Endodermal cell (in vitro differentiated cells): ENCODE measurements at places on chromosomes 7 and 10. TPM values are rescaled to one million over a fixed set of nuclear protein-coding genes. Genes with fewer than 3 reads are reported as not detected.

DNA sequence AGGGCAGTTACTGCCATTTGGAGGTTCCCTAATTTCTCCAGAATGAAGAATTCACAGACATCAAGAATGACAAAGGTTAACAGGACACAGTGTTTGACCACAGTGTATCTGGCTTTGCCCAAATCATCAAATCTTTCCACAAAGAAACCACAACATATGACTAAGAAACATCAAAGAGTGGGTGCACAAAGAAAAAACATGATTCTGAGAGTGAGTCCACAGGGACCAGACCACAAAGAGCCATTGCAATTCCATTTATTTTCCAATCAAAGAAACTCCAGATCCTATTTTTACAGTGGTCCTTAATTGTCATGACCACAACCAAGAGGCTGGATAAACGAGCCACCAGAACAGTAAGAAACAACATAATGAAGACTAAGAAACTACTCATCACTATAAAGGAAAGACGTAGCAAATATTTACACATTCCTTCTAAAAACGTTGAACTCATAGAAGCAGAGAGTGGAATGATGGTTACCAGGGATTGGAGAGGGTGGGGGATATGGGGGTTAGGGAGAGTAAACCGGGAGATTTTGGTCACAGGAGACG, 286.5 kb downstream of the DOCK4 start:
- H3K4me3 ChIP-seq = no peak overlapping the region
- DNase-seq = no peak
- H3K4me1 ChIP-seq = no peaks in the 10 kb centered on the region

DNA sequence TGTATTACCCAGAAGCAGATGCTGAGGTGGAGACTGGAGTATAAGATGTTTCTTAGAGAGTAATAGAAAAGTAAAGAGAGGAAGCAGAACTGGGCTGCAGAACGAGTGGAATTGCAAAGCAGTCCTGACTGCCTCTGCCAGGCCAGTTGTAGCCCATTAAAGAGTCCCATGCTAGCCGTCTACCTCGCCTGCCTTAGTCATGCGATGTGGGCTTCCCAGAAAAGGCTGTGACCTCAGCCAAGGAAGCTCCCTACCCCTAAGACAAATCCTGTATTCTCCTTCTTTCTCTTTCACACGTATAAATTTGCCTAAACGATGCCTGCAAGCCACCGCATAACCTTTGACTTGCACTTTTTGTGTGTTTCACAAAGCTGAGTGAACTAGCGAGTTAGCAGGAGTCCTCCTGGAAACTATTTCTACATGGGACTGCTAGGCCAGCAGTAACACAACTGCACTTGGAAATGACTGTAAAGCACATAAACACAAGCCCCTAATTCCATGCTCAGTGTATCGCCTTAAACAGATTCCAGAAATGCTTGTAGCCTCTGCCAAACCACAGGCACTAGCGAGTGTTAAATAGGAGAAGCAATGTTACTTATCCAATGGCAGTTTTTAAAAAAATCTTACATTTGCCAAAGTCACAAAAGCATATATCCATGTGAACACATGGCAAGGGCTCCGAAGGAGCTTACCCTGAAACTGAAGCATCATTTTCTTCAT, 47.4 kb upstream of the GNAI1 start:
- H3K36me3 ChIP-seq = no peaks in the 10 kb centered on the region
- H3K4me3 ChIP-seq = no peak overlapping the region
- H3K27ac ChIP-seq = no peak overlapping the region
- DNase-seq = no peak
- no peaks in the 10 kb centered on the region for H3K27me3 ChIP-seq

- H3K27ac ChIP-seq = no peak overlapping the region
- no peak overlapping the region for H3K4me3 ChIP-seq
- H3K4me1 ChIP-seq = no peaks in the 10 kb centered on the region
- no peaks in the 10 kb centered on the region for H3K27me3 ChIP-seq
- peak; percentile 93 for DNase-seq
Measured at GRCh38 chr10:132938472-132939339, 3.7 kb downstream of the CFAP46 start.

- no peak for DNase-seq
- H3K36me3 ChIP-seq = no peaks in the 10 kb centered on the region
- no peak overlapping the region for H3K4me3 ChIP-seq
- H3K27me3 ChIP-seq = no peaks in the 10 kb centered on the region
- H3K27ac ChIP-seq = no peak overlapping the region
Measured at GRCh38 chr7:96040250-96040772, 268.0 kb downstream of the DYNC1I1 start.

- DNase-seq = peak; percentile 83
- no peaks in the 10 kb centered on the region for H3K4me1 ChIP-seq
- H3K4me3 ChIP-seq = no peak overlapping the region
- H3K27me3 ChIP-seq = no peaks in the 10 kb centered on the region
- H3K36me3 ChIP-seq = no peaks in the 10 kb centered on the region
- H3K27ac ChIP-seq = no peak overlapping the region
Measured at GRCh38 chr7:71846160-71846559, 566.0 kb downstream of the CALN1 start.

DNA sequence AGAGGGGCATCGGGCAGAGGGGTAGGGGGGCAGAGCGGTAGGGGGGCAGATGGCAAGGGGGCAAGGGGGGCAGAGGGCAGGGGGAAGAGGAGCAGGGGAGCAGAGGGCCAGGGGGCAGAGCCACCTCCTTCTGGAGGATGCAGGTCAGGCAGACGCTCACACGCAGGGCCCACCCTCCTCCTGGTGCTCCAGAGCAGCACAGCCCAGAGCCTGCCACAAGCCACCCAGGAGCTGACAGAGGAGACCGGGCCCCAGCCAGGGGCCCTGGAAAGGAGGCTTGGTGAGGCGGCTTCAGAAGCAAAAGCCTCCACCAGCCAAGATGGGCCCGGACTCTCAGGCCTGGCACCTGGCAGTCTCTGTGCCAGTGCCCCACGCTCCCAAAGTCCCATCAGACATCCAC, 13.1 kb downstream of the MAD1L1 start:
- DNase-seq = no peak
- H3K4me1 ChIP-seq = no peaks in the 10 kb centered on the region
- H3K27me3 ChIP-seq = no peaks in the 10 kb centered on the region
- H3K4me3 ChIP-seq = no peak overlapping the region
- H3K27ac ChIP-seq = no peak overlapping the region

DNA sequence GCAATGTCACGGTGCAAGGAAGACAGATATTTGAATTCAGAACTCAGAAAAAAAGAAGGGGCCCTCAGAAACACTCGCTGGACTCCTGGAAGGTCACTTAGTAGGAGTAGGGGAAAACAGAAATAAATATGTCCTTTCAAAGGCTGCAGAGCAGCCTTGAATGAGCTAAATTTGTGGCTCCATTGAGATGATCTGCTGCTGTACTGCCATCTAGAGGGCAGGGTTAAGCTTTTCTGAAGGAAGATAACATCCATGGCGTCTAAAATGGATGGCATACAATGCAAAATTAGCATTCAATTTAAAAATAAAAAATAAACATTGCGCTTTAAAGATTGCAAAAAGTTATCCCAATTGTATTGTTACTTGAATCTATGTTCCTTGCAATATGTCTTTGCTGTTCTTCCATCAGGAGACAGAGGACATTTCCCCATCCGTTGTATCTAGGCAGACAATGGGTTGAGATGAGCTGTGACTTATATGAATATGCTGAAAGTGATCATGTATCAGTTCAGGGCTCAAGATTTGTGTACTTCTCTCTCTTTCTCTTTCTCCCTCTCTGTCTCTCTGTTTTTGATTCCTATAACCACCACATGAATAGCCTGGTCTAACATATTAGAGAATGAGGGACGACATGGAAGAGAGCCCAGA, 642.2 kb downstream of the SH2D4B start:
- peak overlapping the region; percentile 25 for H3K4me3 ChIP-seq
- H3K4me1 ChIP-seq = peaks cover 4% of the 10 kb centered on the region
- no peaks in the 10 kb centered on the region for H3K27me3 ChIP-seq
- H3K27ac ChIP-seq = no peak overlapping the region
- no peaks in the 10 kb centered on the region for H3K36me3 ChIP-seq
- DNase-seq = peak; percentile 58

DNA sequence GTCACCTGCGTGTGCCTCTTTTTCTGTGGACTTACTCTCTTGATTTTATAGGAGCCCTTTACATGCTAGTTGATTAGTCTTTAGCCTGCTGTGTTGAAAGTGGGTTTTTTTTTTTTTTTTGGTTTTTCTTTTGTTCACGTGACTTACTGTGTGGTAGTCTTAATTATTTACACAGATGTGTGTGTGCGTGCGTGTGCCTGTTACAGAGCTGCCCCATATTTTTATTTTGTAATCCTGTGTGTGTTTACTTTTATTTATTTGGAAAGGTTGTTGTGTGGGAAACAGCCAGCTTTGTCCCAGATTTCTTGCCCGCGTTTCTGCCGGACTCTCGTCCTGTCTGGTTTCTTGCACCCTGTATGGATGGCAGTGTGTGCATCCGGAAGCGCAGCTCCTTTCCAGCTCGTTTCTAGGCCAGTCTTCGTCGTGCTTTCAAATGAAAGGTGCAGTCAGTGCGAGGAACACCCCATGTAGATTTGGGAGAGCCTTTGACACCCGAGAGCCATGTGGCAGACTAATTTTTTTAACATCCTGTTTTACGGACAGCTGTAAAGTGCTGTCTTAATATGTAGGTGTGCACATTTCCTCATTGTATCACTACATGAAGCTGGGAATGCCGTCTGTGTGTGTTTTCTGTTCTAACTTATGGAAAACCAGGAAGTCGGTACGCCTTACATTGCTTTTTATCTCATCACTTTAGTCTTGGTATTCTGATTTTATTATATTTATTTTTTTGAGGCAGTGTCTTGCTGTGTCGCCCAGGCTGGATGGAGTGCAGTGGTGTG, 55.6 kb downstream of the DNAJB6 start:
- no peak overlapping the region for H3K4me3 ChIP-seq
- peaks cover 65% of the 10 kb centered on the region for H3K36me3 ChIP-seq
- H3K4me1 ChIP-seq = no peaks in the 10 kb centered on the region
- H3K27me3 ChIP-seq = no peaks in the 10 kb centered on the region
- no peak overlapping the region for H3K27ac ChIP-seq
- no peak for DNase-seq

GRCh38 chr7:79622781-79623180, 169.3 kb upstream of the MAGI2 start:
- DNase-seq = no peak
- H3K36me3 ChIP-seq = no peaks in the 10 kb centered on the region
- no peaks in the 10 kb centered on the region for H3K4me1 ChIP-seq
- no peaks in the 10 kb centered on the region for H3K27me3 ChIP-seq
- no peak overlapping the region for H3K4me3 ChIP-seq

- H3K4me1 ChIP-seq = no peaks in the 10 kb centered on the region
- no peak overlapping the region for H3K4me3 ChIP-seq
- H3K27ac ChIP-seq = no peak overlapping the region
- no peaks in the 10 kb centered on the region for H3K27me3 ChIP-seq
- DNase-seq = no peak
- H3K36me3 ChIP-seq = no peaks in the 10 kb centered on the region
Measured at GRCh38 chr10:54368984-54369383, 432.0 kb downstream of the PCDH15 start.

DNA sequence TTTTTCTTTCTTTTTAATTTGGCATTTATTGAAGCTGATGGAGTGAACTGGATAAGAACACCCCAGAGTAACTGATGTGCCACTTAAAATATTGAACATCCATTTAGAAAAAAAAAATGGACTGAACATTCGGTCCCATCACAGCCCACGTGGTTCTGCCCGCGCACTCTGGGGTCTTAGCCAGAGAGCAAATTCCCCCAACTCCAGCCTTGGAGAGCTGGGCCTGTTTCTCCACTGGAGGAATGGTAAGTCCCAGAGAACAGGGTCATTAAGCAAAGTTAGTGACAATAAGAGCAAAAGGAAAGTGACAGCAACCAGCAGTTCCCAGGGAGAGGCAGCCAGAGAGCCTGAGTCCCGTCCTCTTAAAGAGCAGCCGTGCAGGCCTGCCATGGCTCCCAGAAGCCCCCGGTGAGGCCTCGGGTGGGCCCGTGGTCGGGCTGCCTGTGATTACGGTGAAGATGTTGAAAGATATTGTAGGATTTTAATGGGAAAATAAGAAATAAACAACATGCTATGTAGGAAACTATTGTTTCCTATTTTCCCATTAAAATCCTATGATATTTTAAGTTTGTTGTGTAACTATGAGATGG, 487.9 kb upstream of the MKI67 start:
- no peak overlapping the region for H3K27ac ChIP-seq
- no peak overlapping the region for H3K4me3 ChIP-seq
- H3K4me1 ChIP-seq = no peaks in the 10 kb centered on the region
- no peak for DNase-seq

GRCh38 chr10:43188702-43189101, 50.5 kb downstream of the CSGALNACT2 start:
- H3K4me1 ChIP-seq = no peaks in the 10 kb centered on the region
- H3K4me3 ChIP-seq = no peak overlapping the region
- H3K36me3 ChIP-seq = peaks cover 9% of the 10 kb centered on the region
- no peaks in the 10 kb centered on the region for H3K27me3 ChIP-seq
- H3K27ac ChIP-seq = no peak overlapping the region

DNA sequence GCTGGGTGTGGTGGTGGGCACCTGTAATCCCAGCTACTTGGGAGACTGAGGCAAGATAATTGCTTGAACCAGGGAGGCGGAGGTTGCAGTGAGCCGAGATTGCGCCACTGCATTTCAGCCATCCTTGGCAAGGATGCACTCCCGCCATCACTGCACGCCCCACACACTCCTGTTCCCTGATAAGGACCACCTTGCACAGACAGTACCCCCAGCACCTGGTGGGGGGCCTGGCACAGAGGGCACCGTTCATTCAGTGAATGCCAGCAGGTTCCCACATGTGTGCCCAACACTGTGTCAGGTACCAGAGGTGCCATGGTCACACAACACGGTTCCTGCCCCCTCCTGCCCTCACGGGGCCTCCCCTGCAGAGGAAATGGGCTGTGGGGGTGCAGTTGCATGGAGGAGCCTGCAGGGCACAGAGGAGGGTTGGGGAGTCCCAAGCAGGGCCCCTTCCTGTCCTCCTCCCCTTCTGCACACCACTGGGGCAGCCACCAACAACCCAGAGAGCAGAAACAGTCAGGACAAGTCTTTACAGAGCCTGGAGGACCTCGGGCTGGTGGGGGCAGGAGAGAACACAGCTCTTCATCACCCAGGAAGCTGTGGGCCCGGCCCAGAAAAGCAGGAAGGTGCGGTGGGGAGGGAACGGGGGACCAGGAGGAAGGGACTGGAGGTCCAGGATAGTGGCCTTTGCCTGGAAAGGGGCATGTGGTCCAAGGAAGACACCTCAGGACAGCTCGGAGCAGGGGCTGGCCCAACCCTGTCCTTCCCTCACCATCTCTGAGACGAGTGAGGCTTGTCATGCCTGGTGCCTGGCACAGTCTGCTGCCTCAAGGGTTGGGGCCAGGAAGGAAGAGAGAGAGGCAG, 7.1 kb downstream of the CRYGN start:
- no peak overlapping the region for H3K4me3 ChIP-seq
- no peaks in the 10 kb centered on the region for H3K27me3 ChIP-seq
- no peak overlapping the region for H3K27ac ChIP-seq
- DNase-seq = no peak
- no peaks in the 10 kb centered on the region for H3K36me3 ChIP-seq

Gene TRPV5
- total RNA-seq = 0.22 to 0.42 TPM in 2 of 3 replicates, not detected in the other

Gene UPK3BL2
- 17.7 to 25.5 TPM (median 25.2 TPM) in 3 replicates for total RNA-seq

Gene TMEM176A
- not detected in 3 replicates for total RNA-seq

Gene CYP2E1
- total RNA-seq = 0.52 and 0.86 TPM in 2 replicates

Gene PAX4
- total RNA-seq = not detected in 3 replicates

Gene CLCN1
- total RNA-seq = 0.13 TPM in 1 of 3 replicates, not detected in the others

Gene NUTM2E
- 0.16 TPM in 1 of 3 replicates, not detected in the others for total RNA-seq

Gene PHKG1
- 0.46 TPM in 1 of 2 replicates, not detected in the other for total RNA-seq

Gene COL1A2
- total RNA-seq = 42.2 and 44.8 TPM in 2 replicates

Gene RNLS
- 7.3 to 10.1 TPM (median 8.3 TPM) in 3 replicates for total RNA-seq

Gene KCP
- 16.6 to 21.1 TPM (median 19.5 TPM) in 3 replicates for total RNA-seq

Gene ARHGEF35
- total RNA-seq = 4.8 to 10.6 TPM (median 9.5 TPM) in 3 replicates
